ENCODE measurements at places on chromosomes 2 and 18.

- no peak for DNase-seq
Measured at GRCh38 chr2:106098664-106099063, 95.4 kb downstream of the UXS1 start.

DNA sequence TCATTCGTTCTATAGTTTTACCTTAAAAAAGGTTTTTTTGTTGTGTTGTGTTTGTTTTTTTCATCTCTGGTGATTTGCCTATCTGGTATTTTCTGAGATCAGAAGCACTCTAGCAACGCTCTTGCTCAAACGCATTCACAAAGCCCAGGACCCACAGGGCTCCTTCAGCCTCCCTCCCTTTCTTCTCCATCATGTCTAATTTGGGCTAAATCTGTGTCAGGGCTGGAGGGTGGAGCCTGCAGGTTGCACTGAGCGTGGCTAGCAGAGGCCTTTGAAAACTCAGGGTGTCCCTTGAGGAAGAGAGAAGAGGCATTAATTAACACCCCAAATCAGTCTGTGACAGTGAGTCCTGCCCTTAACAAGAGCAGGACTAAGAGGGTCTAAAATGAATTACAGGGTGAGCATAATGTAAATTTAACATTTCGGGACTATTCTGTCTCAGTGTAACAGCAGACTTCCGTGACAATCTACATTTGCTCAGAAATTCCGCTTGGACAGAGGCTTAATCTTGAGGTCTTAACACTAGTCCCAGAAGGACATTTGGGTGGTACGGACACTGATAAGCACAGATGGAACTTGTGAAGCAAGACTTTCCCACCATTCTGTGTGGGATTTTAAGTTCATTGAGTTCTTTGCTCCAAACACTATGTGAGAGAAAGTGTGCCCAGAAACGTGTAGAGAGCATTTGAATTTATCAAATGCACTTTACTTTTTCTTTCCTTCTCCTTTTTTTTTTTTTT lies 174.4 kb upstream of the APCDD1 start:
- DNase-seq: no peak

DNA sequence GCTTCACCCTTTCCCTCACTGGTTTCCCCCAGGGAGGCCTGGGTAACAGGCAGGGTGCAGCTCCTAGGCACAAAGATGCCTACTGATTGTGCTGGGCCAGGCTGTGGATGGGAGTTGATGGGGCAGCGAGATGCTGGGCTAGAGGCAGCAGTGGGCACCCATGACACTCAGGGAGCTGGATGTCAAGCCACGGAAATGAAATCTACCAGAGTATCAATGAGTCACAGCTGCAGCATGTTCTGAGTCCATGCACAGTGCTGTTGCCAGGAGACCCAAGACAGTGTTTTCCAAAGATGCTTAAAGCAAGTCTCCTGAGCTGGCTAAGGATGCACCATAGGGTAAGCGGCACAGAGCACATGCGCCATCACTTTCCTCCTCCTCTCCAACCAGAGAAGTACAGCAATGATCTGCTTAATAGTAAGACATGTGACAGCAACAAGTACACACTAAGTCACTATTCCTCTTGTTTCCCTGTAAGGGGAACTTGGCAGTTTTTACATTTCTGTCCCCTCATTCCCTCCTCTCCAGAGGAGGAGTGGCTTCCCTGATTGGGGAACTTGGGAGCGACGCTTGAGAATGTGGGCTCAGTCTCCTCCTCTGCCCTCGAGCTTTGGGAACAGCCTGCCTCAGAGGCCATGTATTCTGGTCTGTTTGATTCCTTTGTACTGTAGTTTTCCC lies 57.2 kb downstream of the CDC42EP3 start:
- DNase-seq: no peak

GRCh38 chr2:170155022-170155722 lies 22.8 kb upstream of the MYO3B start:
- DNase-seq: no peak

- DNase-seq: no peak
Measured at GRCh38 chr2:134846213-134846612, 7.8 kb downstream of the ACMSD start.

DNA sequence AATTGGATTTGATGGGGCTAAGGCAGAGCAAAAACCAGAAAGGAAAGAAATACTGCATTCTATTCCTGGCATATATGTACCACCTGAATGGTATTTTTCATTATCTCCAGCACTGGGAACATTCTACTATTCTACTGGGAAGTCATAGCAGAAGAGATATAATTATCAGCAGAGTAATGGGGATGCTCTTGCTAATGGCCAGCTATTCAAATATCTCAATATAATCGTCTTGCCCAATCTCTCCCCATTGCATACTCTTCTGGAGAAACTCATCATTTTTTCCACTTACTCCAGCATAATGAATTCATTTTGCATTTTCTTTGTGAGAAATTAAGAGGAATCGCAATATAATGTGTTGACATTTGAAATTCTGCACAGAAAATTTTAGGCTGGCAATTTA lies 1794.7 kb upstream of the PIK3C3 start:
- no peak for DNase-seq

DNA sequence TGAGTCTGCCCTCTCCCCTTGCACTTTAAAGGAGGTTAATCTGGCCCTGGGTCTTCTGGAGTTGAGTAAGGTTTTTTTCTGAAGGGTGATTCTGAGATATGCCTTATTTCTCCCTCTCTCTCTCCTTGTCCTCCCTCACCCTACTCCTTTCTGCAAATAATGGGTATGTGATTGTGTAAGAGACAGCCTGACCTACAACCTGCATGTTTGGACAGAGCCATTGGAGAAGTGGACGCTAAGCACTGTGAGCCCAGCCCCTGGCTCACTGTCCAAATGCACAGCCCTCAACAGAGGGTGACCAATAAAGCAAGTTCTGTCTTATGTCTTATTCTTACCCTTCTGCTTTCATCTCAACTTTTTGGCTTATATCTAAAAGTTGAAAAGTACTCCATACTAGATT lies 71.5 kb downstream of the SPP2 start:
- DNase-seq: no peak

- no peak for DNase-seq
Measured at GRCh38 chr2:38659115-38659514, 6.8 kb upstream of the GALM start.

DNA sequence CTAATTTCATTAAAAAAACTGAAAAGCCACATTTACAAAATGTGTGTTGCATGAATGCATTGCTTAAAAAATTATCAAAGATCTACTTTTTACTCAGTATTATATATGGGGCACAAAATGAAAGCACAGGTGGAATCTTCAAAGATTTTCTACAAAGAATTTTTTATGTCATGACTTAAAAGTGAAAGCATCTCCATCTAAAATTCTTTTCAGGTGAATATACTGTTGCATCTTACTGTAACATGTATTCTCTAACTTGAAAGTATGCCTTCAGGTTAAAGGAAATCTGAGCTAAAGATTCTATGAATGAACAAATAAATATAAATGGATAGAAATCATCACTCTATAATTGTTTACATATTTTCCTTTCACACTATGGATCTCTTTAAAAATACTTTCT lies 66.8 kb upstream of the WDR75 start:
- DNase-seq: no peak

- DNase-seq: no peak
Measured at GRCh38 chr2:209525834-209526281, 102.0 kb downstream of the MAP2 start.

DNA sequence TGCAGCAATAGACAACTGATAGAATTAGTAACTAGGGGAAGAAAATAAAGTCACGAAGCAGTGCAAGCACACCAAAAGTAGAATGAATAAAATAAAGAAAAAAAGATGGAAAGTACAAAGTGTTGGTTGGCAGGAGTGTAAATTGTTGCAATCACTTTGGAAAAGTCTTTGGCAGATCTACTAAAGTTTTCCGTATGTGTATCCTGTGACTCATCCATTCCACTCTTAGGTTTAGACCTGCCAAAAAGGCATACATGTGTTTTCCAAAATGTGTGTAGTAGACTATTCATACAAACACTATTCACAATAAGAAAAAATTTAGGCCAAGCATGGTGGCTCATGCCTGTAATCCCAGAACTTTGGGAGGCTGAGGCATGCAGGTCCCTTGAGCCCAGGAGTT lies 282.1 kb upstream of the FSIP2 start:
- no peak for DNase-seq

- no peak for DNase-seq
Measured at GRCh38 chr18:63848159-63848558, 39.3 kb upstream of the SERPINB2 start.

- no peak for DNase-seq
Measured at GRCh38 chr2:205904873-205905272, 181.1 kb downstream of the INO80D start.

DNA sequence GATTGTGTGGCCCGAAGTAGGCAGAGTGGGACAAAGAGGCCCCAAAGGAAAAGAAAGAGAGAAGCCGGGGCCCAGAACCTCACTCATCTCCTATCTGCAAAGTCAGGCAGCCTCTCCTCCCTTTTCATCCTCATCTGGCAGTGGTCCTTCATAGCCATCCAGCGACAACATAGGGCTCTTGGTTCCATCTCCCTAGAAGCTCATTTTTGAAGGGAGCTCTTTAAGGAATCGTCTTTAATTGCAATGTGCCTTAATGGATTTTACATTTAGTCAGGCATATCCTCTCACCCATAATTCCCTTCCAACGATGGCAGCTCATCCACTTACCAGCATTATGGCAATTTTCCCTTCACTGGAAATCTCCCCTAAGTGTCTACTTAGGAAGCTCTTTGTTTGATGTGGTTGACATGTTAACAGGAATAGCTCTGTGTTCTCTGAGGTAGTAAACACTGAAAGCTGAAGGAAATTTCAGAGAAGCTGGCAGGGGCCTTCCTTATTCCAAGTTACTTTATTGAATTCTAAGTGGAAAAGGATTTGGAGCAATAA lies 780.6 kb downstream of the TSN start:
- no peak for DNase-seq

Data from activated CD8-positive, alpha-beta memory T cell treated with anti-CD3 and anti-CD28 coated beads for 1 hour (primary cell).